Subcutaneous adipose tissue (tissue), 4 donors: ENCODE measurements at places on chromosomes 7 and 10. TPM values are rescaled to one million over a fixed set of nuclear protein-coding genes. Genes with fewer than 3 reads are reported as not detected.

FZD1 gene
- 6.4 TPM for total RNA-seq

CDHR1 gene
- 0.17 TPM for total RNA-seq

MINDY3 gene
- 40.4 TPM for total RNA-seq

NKX1-2 gene
- not detected for total RNA-seq
